ENCODE measurements at places on chromosomes 13 and 19.
A peak's percentile ranks its signal among the peaks of the same experiment; 100 is the strongest.

GRCh38 chr19:55588738-55589137 is 8.1 kb upstream of the ZNF579 start:
- no peak for DNase-seq

DNA sequence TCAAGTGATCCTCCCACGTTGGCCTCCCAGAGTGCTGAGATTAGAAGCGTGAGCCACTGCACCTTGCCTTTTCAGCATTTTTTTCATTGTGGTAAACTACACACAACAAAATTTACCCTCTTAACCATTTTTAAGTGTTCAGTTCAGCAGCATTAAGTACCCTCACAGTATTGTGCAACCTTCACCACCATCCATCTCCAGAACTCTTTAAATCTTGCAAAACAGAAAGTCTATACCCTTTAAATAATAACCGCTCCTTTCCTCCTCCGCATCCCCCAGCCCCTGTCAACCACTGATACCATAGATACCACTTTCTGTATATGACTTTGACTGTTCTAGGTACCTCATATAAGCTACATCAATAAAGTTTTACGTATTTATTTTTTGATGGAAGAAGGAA is 20.8 kb upstream of the CASP14 start:
- no peak for DNase-seq

- DNase-seq: no peak
Observed at GRCh38 chr19:4386041-4386782, 14.1 kb downstream of the SH3GL1 start.

GRCh38 chr13:51235186-51235585 is 13.0 kb downstream of the FAM124A start:
- DNase-seq: no peak

GRCh38 chr19:7224209-7224686 is 70.0 kb downstream of the INSR start:
- DNase-seq: no peak

GRCh38 chr19:51694318-51695085 is 1.4 kb downstream of the SPACA6 start:
- no peak for DNase-seq

DNA sequence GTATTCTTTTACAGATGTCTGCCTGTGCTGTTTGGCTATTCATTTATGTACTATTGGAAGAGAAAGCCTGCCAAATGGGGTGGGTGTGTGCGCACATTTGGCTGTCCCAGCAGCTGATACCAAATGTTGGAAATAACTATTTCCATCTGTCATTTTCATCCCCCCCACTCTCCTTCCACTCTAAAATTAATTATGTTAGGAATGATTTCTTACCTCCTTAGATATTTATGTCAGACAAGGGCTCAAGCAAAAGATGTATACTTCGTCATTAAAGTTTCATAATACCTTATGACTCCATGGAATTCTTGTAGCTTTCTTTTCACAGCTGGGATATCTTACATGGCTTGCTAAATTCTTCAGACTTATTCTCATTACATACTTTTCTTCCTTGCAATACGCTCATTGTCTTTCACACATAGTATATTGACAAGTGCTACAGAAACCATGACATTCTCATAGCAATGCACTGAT is 18.6 kb downstream of the ITM2B start:
- no peak for DNase-seq

GRCh38 chr13:32340914-32341313 is 25.6 kb downstream of the BRCA2 start:
- no peak for DNase-seq

DNA sequence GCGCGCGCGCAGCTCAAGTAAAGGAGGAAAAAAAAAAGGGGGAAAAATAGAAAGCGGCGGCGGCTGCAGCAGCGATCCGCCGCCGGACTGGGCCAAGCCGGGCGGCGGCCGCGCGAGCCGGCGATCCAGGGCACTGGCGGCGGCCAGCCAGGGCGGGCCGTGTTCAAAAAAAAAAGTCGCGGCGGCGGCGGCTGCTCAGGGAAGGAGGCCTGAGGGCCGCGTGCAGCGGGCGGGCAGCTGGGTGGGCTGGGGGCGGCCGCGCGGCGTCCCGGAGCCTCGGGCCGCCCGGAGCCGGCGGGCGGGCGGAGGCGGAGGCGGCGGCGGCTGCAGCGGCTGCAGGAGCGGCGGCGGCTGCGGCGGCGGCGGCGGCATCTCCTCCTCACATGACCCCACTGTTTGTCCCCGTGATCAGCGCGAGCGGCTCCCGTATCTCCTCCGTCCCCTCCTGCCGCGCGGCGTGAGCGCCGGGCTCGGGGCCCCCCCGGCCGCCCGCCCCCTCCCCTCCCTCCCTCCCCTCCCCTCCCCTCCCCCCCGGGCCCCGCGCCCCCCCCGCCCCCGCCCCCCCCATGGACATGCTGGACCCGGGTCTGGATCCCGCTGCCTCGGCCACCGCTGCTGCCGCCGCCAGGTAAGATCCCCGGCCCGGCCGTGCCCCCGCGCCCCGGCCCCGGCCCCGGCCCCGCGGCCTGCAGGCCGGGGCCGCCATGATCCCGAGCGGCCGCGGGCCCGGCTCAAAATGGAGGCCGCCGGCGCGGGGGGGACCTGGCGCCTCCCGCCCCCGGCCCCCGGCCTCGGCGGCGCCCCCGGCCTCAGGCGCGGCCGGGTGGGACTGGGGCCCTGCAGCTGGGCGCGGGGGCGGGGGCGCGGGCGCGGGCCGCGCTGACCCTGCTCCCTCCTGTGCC is at the start of gene USF2:
Gene USF2, plus strand, starts transcription at position 427 of the 902 bp plus-strand sequence. Its CDS starts 140 bp downstream, at position 567.
- DNase-seq: peak; percentile 83

GRCh38 chr13:93522501-93522900 is 295.9 kb downstream of the GPC6 start:
- DNase-seq: no peak

- no peak for DNase-seq
Observed at GRCh38 chr13:44317752-44318151, 55.9 kb upstream of the SERP2 start.

DNA sequence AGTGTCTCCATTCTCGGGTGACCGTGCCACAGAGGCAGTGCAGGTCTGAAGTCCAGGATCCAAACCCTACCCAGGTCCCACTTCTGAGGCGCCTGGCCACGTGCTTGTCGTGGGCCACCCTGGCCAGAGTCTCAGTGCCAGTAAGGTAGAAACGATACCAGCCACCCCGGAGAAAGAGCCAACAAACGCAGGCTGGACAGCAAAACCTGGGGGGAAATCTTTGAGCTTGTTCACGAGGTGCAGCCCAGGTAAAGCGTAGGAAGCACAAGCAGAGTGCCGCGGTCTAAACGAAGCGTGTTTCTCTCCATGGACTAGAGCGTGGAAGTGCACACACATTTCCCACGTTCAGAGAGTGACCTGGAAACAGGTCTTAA is 95.6 kb downstream of the ATP11A start:
- no peak for DNase-seq

DNA sequence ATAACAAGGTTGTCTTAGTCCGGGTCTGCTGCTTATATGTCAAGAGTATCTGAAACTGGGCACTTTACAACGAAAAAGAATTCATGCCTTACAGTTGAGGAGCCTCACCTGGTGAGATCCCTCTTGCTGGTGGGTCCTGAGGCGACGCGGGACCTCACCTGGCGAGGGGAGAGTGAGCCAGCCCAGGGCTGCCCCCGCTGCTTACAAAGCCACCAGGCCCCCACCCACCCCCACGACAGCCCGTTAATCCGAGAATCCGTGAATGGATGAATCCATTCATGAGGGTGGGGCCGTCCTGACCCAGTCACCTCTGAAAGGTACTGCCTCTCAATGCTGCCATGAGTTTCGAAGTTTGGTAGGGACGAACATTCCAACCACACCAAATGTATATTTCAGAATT is 54.0 kb upstream of the F7 start:
- no peak for DNase-seq

- DNase-seq: no peak
Observed at GRCh38 chr19:6736917-6737283, 480 bp downstream of the GPR108 start.

DNA sequence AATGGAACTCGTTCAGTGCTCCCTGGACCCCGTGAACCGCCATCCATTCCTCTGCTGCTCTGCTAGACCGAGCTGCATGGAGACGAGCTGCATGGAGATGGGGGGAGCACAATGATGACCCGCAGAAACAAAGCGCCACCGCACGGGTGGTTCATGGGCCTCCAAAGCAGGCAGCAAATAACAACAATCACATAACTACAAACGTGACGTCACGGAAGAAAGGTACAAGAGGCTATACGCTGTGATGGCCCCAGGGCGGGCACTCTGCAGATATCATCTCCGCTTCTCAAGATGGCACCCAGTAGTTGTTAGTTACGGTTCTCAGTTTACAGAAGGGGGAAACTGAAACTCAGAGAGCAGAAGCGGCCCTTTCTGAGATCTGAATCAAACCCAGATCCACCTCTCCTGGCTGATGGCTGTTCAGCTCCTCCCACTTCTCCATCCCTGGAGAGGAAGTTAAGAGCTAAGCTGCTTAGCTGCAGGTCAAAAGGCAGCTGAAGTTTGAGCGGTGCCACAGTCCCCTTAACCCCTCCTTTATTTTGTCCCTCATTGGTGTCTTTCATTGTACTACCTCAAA is 1.7 kb downstream of the ATP13A1 start:
- peak; percentile 82 for DNase-seq

DNA sequence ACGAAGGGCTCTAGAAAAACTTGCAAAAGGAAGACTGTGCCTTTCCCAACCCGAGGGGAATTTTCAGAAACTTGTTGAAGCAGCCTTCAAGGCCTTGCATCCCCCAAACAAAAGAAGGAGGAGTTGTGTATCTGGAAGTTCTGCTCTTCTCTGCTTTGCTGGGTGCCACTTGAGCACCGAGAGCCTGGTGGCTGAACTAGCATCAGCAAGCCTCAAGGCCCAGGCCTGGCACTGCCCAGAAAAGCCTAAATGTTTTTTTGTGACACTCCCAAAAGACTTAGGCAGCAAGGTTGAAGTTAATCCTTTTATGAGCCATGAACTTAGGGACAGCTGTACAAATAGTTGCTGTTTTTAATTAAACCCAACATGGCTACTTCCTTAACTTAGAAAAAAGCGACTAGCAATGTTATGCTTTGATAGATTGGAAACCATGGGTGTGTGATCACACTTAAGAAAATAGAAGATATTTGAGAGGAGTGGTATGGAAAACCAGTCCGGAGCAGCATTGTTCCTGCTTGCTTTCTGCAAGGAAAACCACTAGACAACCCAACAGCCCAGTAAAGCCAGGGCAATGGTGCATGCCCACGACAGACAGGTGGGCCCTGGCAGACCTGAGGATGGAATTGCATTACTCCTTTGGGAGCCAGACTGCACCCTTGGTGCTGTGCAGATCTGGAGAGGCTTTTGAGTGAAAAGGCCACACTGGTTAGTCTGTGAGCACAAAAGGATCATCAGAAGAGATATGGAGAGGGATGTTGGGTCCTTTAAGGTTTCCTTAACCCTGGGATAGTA is 788 bp upstream of the DLEU7 start:
- no peak for DNase-seq

DNA sequence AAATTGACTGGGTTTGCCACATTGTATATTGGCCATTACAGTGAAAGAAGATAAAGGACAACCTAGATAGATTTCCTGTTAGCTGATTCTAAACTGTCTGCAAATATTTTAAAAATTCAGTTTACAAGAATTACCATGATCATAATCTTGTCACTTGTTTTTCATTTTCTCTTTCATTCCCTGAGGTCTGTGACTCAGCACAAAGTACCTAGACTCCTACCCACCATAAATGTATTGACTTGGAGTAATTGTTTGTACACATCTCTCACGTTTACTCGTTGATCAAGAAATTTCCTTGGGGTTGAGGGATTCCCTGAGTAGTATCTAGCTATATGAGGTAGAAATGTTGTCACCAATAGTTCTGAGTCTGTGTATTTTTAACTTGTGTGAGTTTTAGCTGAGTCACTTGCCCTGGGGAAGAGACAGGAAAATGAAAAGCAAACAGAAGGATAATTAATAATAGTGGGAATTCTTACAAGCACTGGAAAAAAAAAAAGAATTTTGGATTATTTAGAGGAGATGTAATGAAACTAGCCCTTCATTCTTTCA is 299.2 kb upstream of the DACH1 start:
- no peak for DNase-seq

GRCh38 chr19:53882391-53883050 is 524 bp downstream of the PRKCG start:
- no peak for DNase-seq

GRCh38 chr13:43434191-43434590 is 352.6 kb downstream of the ENOX1 start:
- DNase-seq: no peak

DNA sequence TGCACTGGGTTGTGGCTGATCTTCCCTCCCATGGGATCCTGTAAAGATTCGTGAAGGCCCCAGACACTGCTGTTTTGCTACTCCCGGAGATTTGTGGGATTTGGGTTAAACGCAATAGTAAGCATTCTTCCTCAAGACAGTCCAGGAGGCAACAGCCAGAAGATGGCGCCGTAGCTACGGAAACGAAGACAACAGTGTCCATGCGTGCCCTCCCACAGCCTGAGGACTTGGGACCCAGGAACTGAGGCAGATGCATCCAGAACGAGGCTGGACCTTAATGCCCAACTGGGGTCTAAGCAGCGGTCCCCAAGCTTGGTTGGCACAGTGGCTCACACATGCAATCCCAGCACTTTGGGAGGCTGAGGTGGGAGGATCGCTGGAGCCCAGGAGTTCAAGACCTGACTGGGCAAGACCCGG is 57.6 kb upstream of the ZNF507 start:
- DNase-seq: no peak

GRCh38 chr19:50334741-50335421 is 5.7 kb upstream of the KCNC3 start:
- DNase-seq: no peak

GRCh38 chr19:35279985-35280821 is 2.1 kb upstream of the HAMP start:
- DNase-seq: peak; percentile 66

DNA sequence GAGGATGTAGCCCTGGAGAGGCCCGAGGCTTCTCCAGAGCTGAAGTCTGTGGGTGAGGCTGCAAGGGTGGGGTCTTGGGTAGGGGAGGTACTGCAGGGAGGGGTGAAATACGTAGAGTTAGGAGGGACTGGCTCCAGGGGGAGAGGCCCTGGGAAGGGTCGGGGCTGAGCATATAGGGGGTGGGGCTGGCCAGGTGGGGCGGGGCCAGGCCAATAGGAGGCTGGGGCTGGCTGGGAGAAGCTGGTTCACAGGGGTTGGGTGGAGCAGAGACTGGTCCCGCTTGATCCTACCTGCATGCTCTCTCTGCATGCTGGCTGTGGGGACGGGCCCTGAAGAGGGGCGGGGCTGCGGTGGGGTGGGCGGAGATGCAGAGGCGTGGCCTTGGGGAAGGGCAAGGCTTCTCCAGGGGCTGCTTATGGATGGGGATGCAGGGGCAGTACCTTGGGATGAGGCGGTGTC is 51.9 kb downstream of the CELF5 start:
- peak; percentile 52 for DNase-seq
